Gastrocnemius medialis (tissue), 4 donors: ENCODE measurements at places on chromosomes 5 and 9. TPM values are rescaled to one million over a fixed set of nuclear protein-coding genes. Genes with fewer than 3 reads are reported as not detected.
A peak's percentile ranks its signal among the peaks of the same experiment; 100 is the strongest.

ANKRD33B gene
- total RNA-seq, result 38.9 TPM

- DNase-seq, result no peak
- peaks cover 45% of the 10 kb centered on the region for H3K4me1 ChIP-seq
- no peaks in the 10 kb centered on the region for H3K27me3 ChIP-seq
- H3K4me3 ChIP-seq, result no peak overlapping the region
- H3K36me3 ChIP-seq, result no peaks in the 10 kb centered on the region
These were observed 229.0 kb downstream of the TSSK1B start for GRCh38 chr5:113205807-113206206.

GRCh38 chr5:87898574-87898973, 370.1 kb downstream of the TMEM161B start:
- H3K36me3 ChIP-seq, result no peaks in the 10 kb centered on the region
- peak overlapping the region; percentile 32 for H3K27ac ChIP-seq
- DNase-seq, result no peak
- H3K27me3 ChIP-seq, result no peaks in the 10 kb centered on the region
- no peaks in the 10 kb centered on the region for H3K4me1 ChIP-seq
- no peak overlapping the region for H3K4me3 ChIP-seq

GRCh38 chr9:114110180-114110579, 11.1 kb upstream of the KIF12 start:
- H3K4me3 ChIP-seq, result no peak overlapping the region
- H3K27ac ChIP-seq, result no peak overlapping the region
- H3K27me3 ChIP-seq, result no peaks in the 10 kb centered on the region
- H3K4me1 ChIP-seq, result peaks cover 6% of the 10 kb centered on the region
- H3K36me3 ChIP-seq, result no peaks in the 10 kb centered on the region

DNA sequence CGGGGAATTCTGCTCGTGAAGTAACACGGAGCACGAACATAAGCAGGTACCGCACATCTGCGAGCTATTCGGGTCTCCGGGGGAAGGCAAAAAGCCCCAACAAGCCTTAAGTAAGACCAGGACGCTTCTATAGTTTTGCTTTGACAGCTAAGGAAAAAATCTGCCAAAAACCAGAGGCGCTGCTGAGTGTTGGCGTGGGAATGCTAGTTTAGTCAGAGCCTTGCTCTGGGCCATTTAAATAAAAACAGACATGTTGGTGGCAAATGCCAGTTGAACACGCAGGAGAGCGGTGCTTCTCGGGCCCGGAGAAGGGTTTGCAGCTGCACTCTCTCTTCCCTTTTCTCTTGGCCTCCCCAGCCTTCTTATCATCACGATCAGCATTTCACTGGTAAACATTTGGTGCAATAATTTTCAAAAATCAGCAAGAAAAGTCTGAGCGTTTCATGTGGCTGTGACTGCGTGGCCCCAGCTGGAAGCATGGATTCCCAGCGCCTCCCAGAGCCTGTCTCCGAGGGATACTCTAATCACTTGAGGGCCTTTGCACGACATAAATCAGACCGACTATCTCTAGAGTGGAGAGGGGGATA, 6.4 kb upstream of the NOTCH1 start:
- H3K27me3 ChIP-seq, result no peaks in the 10 kb centered on the region
- no peak overlapping the region for H3K4me3 ChIP-seq
- no peaks in the 10 kb centered on the region for H3K36me3 ChIP-seq
- H3K4me1 ChIP-seq, result peaks cover 5% of the 10 kb centered on the region
- H3K27ac ChIP-seq, result no peak overlapping the region

GRCh38 chr5:9739135-9739534, 109.0 kb upstream of the TAS2R1 start:
- H3K36me3 ChIP-seq, result no peaks in the 10 kb centered on the region
- no peaks in the 10 kb centered on the region for H3K4me1 ChIP-seq
- DNase-seq, result no peak
- H3K27ac ChIP-seq, result no peak overlapping the region

DNA sequence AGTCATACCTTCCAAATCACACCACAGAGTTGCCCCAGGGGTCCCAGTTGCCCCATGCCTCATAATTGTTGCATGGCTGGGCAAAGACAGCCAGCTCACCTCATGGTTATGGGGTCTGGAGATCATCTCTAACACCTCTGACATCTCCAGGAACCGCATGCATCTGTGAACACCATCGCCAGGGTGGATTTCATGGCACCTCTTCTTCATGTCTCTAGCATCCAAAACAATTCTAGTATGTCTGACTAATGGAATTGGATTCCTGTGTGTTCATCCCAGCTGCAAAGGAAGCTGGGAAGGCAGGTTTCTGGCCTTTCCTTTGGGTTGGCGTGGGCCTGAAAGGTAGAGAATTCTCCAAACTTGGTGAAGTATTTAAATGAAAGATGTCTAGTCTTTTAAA, 122.3 kb upstream of the ABCA1 start:
- H3K36me3 ChIP-seq, result no peaks in the 10 kb centered on the region
- DNase-seq, result no peak
- H3K27me3 ChIP-seq, result no peaks in the 10 kb centered on the region
- H3K4me1 ChIP-seq, result peaks cover 5% of the 10 kb centered on the region

DNA sequence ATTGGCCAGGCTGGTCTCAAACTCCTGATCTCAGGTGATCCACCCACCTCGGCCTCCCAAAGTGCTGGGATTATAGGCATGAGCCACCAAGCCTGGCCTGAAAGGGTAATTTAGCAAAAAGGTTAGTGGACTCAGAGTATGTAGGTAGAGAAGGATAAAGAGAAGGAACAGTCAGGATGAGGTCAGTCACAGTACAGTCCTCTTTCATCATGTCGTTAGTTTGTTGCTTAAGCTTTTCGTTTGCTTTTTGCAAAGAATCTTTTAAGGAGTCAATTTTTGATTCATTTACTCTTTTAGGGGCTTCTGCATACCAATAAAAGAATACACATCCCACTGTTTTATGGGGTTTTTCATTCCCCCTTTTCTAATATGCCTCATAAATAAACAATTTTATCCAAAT, 17.8 kb upstream of the GBGT1 start:
- DNase-seq, result no peak
- H3K27ac ChIP-seq, result no peak overlapping the region
- peaks cover 4% of the 10 kb centered on the region for H3K27me3 ChIP-seq
- H3K4me1 ChIP-seq, result no peaks in the 10 kb centered on the region
- no peak overlapping the region for H3K4me3 ChIP-seq

DNA sequence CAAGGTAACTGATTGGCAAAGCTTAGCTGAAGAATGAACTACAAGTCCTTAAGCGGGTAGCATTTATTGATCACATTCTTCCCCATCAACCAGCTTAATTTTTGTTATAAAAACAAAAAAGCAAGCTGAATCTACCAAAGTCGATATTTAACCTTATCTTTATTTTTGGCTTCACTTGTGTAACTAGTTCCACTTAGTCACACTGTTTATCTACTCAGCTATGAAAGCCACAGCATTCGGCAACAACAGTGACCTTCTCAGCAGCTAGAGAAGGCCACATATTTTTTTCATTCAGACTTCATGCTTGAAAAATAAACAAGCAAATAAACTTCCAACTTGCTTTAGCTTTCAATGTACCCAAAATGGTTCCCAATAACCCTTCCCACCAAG, 69.4 kb downstream of the KLHL3 start:
- no peak overlapping the region for H3K4me3 ChIP-seq
- H3K27ac ChIP-seq, result peak overlapping the region; percentile 28
- no peaks in the 10 kb centered on the region for H3K27me3 ChIP-seq
- DNase-seq, result no peak
- H3K4me1 ChIP-seq, result peaks cover 3% of the 10 kb centered on the region
- no peaks in the 10 kb centered on the region for H3K36me3 ChIP-seq
